ENCODE measurements at places on chromosomes 3 and 15.

GRCh38 chr3:134649106-134649705, 1.6 kb downstream of the KY start:
- DNase-seq = no peak

GRCh38 chr3:45566196-45566595, 28.4 kb upstream of the LIMD1 start:
- DNase-seq = no peak

DNA sequence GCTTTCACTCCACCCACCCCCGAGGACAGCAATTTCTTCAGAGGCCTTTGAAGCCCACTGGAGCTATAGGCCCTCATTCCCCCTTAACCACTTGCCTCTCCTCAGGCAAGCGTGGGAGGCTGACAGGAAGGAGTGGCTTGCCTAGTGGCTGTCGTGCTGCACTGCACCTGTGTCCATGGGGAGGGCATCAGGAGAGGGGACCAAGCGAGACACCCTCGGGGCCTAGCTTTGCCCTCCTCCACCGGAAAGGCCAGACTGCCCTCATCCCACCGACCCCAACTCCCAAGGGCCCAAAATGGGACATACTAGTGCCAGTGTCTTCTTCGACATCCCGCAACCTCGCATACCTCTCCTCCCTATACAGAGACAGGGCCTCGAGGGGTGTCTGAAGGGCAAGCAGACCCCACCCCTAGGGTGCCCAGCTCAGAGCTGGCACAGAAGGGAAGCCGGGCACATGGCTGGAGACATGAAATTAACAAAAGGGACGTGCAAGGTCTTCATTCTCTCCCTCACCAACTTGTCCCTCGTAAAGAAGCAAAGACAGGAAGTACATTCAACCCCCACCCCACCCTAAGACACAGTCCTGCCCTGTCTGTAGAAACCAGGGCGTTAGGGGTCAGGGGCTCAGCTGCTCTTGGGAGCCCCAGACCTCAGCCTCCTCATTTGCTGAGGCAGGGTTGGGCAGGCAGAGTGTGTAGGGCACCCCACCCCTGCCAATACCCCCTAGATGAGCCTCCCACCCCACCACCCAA, 24.3 kb downstream of the VIPR1 start:
- DNase-seq = no peak

GRCh38 chr3:188786424-188786823, 385.3 kb upstream of the TPRG1 start:
- no peak for DNase-seq

GRCh38 chr3:11037241-11037873, 44.8 kb downstream of the SLC6A1 start:
- no peak for DNase-seq

DNA sequence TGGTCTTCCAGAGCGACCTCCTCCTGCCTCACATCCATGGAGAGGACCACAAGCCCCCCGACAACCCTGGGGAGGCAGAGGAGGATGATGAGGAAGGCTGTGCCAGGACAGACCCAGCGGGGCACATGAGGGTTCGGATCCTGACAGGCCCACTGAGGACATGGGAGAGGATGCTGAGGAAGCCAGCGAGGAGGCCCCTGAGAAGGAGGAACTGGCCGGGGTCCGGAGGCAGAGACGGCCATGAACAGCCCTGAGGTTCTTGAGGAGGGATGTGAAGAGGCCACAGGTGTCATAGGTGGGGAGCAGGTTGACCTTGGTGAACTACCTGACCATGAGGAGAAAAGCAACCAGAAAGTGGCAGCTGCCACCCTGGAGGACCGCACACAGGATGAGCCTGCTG, 54.9 kb upstream of the WNT7A start:
- DNase-seq = no peak

GRCh38 chr15:99282121-99282520, 30.8 kb downstream of the LRRC28 start:
- DNase-seq = no peak

DNA sequence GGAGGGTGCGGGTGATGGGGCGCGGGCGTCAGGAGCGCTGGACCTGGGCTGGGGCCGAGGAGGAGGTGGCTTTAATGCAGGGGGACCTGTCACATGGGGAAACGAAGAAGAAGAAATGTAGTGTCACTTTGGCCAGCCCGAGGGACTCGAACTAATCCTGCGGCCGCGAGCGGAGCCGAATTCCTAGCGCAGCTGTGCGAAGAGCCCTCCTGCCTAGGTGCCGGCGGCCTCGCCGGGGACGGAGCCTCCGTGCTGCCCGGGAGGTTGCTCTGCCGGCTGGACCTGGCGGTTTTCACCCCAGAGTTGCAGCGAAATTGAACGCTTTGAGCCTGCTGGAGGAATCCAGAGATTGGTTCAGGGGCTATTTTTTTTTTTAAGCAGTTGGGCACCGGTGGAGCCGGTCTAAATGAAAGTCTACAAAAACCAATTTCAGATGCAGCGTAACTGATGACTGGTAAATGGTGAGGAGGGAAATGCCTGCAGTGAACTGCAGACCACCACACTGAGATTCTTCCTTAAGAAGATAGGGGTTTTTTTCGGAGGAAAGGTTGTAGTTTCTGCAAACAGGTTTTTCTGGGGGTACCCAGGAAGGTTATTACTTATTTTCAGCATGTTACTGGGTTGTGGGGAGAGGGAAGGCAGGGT, 662 bp downstream of the TMEM108 start:
- no peak for DNase-seq

GRCh38 chr15:60993008-60993407, 236.1 kb downstream of the RORA start:
- no peak for DNase-seq

DNA sequence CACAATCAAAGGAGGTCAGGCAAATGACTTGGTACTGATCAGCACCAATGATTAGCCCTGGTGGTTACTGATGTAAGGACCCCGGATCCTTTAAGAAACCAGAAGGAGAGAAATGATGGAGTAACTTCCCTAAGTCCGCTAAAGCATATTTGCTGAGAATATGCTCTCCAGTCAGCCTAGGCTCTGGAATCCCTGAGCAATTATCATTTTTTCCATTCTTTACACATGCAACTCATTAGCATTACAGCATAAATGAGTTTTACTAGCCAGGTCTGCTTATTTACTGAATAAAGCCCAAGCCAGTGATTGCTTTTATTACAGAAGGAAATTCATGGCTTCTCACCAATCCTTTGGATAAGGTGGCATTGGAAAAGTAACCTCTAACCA, 139.2 kb upstream of the WNT5A start:
- DNase-seq = no peak

DNA sequence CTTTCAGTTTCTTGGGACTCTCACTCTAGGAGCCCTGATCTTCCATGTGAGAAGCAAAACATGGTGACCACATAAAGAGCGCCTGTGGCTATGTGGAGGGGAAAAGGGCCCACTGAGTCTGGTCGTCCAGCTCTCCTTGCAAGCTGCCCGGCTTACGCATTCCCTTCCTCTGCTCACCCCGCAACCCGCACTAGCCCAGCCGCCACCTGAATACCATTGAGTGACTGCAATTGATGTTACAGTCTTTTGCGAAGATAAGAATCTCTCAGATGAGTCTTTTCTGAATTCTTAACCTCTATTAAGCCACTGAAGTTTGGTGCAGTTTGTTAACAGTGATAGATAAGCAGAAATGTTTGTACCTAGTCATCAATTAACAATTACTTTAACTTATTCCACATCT, 589.0 kb upstream of the DPPA4 start:
- DNase-seq = no peak

DNA sequence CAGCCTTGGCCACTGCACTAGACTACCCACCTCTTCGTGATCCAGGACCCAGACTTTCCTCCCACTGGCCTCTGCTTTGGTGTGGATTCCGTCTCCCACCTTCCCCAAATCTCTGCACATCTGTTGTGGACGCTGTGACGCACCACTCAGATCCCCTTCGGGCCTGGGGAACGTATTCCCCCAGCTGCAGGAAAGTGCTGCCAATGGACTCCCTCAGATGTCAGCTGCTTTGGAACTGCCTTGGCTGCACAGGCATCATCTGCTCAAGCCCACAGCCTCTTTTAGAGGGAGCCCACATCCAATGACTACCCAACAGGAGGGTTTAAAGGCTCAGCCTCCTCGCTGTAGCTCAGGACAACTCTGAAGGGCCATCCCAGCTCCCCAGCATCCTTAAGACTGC, 134.2 kb upstream of the RAD18 start:
- DNase-seq = no peak

GRCh38 chr3:127484601-127485388, 105.7 kb downstream of the TPRA1 start:
- DNase-seq = no peak

DNA sequence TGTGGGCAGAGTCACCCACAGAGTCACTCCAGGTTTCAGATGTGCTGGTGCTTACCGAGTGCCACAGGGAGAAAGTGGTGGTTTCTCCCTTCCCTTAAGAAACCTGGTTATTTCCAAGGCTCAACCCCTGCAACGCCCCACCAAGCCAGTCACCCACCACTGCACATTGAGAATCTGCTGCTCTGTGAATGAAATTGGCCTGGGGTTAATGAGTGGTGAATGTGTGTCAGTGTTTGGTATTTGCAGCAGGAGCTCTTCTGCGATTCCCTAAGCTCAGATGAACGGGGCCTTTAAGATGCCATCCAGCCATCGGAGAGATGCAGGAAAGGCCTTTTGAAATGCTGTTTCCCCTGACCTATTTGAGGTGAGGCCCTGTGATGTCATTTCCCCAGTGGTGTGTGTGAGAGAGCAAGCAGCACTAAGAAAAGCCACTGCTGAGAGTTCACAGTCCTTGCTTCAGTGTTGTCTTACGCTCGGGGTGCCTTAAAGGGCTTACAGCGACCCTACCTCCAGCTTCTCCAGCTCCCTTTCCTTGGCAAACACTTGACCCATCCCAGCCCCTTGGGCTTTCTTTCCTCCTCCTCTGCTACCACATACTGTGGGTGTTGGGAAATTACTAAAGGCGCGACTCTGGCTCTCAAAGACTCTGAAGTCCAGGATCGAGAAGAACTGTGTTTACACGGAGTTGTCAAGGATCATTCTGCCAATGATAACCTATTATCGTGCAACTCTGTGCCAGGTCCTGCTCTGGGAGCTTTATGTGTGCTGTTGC, 68.9 kb downstream of the SMAD3 start:
- peak; percentile 50 for DNase-seq

DNA sequence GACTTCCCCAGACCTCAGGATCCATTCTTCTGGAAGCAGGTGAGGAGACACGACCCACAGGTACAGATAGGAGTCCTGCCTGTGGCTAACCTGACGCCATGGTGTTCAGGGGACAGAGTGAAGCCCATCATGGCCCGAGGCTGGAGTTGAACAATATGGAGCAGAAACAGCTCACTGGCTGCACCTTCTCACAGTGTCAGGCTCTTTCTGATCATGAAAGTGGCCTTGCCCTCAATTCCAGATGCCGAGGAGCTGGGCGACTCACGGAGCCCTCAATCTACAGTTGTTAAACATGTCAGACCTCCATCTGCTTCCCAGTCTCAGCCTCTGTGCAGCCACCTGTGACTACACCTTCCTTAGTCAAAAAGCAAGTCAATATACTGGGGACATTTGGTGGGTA, 110.8 kb upstream of the SMAD3 start:
- no peak for DNase-seq

GRCh38 chr3:59436164-59436958, 386.5 kb upstream of the CFAP20DC start:
- DNase-seq = no peak
